Sigmoid colon (tissue), 7 donors: ENCODE measurements at places on chromosomes 7 and 10. TPM values are rescaled to one million over a fixed set of nuclear protein-coding genes. Genes with fewer than 3 reads are reported as not detected.

DNA sequence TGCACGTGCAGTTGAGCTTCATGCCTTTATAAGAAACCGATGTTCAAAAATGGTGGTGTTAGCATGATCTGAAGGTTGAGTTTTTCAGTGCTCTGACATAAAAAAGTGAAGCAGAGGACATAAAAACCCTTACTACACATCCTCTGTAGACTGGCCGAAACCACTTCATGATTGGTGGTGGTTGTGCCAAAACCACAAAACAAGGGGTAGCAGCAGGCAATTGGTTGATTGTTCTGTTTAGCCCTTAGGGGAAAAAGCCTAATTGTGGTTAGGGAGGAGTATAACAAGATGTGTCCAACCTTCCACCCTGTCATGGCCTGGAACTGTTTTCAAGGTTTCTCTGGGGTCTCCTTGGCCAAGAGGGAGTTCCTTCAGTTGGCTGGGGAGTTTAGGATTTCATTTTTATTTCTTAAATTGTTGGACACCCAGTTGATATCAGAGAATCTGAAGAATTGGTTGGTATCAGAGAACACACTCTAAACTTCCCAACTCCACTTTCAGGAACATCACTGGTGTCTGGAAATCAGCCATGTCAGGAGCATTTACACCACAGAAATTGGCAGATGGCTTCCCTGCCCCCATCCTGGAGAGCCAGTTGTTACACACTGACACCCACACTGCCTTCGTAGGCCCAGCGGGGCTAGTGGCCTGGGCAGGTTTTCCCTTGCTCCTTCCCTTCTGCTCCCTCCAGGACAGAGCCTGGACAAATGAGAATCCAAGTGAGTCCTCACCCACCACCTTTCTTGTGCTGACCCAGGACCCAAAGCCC lies 18.8 kb downstream of the MRPS24 start:
- H3K27ac ChIP-seq = no peak overlapping the region
- no peak overlapping the region for H3K4me3 ChIP-seq
- DNase-seq = no peak
- no peaks in the 10 kb centered on the region for H3K36me3 ChIP-seq

- H3K4me3 ChIP-seq = no peak overlapping the region
- no peaks in the 10 kb centered on the region for H3K27me3 ChIP-seq
- peaks cover 14% of the 10 kb centered on the region for H3K4me1 ChIP-seq
- no peaks in the 10 kb centered on the region for H3K36me3 ChIP-seq
- H3K27ac ChIP-seq = no peak overlapping the region
Observed at GRCh38 chr7:105228555-105228954, 160.2 kb downstream of the SRPK2 start.

DNA sequence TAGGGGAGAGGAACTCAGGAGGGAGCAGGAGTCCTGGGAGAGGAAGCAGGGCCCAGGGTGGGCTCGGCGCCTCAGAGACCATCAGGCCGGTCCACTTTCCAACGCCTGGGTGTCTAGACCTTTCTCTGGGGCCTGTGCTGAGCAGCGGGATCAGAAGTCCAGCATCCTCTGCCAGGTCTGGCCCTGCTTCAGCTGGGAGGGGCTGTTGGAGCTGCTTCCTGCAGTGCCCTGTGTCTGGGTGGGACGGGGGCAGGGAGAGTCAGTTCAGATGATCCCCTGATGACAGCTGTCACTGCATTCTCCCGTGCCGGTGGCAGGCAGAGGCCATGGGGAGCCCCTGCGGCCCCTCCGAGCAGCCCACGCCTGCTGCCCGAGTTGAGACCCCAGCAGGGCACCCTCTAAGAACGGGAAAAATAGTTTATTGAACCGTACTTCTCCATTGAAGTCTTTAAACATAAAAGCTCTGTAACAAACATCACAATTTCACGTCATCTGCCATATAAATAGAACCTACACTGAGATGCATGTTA lies 23.3 kb downstream of the AP5Z1 start:
- H3K4me3 ChIP-seq = no peak overlapping the region
- H3K27me3 ChIP-seq = no peaks in the 10 kb centered on the region
- no peak for DNase-seq
- no peaks in the 10 kb centered on the region for H3K4me1 ChIP-seq
- H3K36me3 ChIP-seq = no peaks in the 10 kb centered on the region
- H3K27ac ChIP-seq = no peak overlapping the region

DNA sequence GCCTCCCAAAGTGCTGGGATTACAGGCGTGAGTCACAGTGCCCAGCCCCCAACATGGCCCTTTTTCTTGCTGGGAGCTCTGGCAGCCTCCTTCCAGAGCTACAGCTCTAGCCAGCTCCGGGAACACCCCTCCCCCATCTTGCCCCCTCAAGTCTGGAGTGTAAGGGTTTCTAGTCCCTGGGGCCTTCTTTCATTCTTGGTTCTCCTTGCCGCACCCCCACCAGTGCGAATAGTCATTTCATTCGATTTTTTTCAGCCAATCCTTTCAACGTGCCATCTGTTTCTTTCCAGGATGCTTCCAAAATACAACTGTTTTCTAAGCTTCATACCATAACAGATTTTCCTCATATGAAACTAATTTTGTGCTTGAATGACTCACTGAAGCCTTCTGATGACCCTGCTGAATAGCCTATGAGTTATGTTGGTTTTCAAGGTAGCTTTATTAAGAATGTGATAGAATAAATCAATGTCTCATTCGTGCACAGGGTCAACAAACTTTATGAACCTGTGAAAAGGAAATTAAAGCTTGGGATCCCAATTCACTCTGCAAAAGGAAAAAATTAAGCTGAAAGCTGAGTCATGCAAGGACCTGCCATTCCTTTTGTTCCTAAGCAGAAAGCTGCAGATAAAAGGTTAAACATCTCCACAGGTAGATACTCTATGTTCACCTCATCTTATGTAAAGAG lies 38.6 kb downstream of the CDC14C start:
- no peak overlapping the region for H3K27ac ChIP-seq
- H3K27me3 ChIP-seq = no peaks in the 10 kb centered on the region
- no peak for DNase-seq
- H3K4me1 ChIP-seq = no peaks in the 10 kb centered on the region

GRCh38 chr10:75018686-75019307 lies 92.7 kb upstream of the SAMD8 start:
- H3K36me3 ChIP-seq = peaks cover 32% of the 10 kb centered on the region
- H3K4me3 ChIP-seq = no peak overlapping the region
- DNase-seq = no peak
- no peaks in the 10 kb centered on the region for H3K4me1 ChIP-seq
- H3K27ac ChIP-seq = no peak overlapping the region
- H3K27me3 ChIP-seq = no peaks in the 10 kb centered on the region

DNA sequence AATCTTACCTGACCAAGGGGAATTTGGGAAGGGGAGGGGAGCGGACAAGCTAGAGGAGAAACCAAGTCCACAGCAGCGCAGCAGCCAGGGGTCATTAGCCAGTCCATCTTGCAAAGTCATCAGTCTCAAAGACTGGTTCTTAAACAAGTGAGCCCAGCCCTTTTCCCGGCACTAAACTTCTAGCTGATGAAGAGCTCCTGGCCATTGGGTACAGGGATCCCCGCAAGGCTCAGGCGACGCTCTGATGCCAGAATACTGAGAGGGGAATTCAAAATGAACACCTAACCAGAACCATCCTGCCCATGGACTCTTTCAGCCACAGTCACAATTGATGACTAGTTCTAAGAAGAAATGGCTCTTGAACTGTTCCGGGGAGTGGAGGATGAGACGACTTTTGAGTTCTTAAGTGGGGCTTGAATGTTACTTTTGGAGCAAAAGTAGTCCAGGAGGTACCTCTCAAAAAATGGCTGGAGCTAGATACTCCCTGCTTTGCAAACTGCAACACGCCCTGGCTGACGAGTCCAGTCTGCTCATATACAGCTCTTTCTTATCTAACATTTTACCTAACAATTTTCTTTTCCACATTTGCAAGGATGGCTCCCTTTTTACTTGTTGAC lies 2.5 kb upstream of the TWIST1 start:
- DNase-seq = no peak
- peaks cover 33% of the 10 kb centered on the region for H3K4me1 ChIP-seq
- H3K4me3 ChIP-seq = no peak overlapping the region
- no peak overlapping the region for H3K27ac ChIP-seq
- peaks cover 34% of the 10 kb centered on the region for H3K27me3 ChIP-seq

FAM237B gene
- not detected for total RNA-seq
